NCI-H1105 (cell line): ENCODE measurements at places on chromosomes 5 and 9.

- DNase-seq, result no peak
Measured at GRCh38 chr5:31375999-31376720, 155.7 kb downstream of the DROSHA start.

GRCh38 chr9:98726735-98727134, 18.0 kb upstream of the GABBR2 start:
- no peak for DNase-seq

GRCh38 chr5:40634154-40634553, 45.6 kb upstream of the PTGER4 start:
- DNase-seq, result no peak

DNA sequence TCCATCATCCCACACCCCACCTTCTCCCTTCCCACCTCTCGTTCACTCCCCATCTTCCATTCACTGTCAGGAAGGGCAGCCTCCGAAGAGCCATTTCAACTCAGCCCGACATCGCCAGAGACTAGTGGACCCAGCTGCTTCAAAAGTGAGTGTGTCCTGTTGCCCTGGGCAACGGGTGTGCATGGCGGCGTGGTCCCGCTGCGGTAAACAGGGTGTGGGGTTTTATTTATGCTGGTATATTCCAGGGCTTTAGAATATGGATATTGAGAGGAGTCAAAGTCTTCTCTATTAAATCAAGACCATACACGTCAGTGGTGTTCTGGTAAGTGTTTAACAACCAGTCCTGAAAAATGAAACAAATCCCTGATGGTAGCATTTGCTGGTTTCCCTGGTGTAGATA, 274.5 kb downstream of the MAST4 start:
- no peak for DNase-seq

DNA sequence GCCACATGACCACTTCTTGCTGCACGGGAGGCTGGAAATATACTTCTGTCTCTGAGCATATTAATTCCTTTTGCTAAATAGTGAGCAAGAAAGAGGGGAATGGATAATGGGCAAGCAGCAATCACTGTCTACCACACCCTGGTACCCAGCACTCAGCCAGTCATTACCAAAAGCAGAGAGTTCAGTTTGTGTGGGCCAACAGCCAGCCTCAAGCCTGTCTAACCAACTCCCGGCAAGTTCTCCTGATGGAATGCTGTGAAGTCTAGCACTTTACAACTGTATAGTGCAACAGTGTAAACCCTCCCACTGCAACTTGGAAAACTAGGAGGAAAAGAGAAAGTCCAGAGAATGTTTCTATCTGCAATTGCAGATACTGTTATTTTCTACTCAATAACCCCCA, 47.8 kb downstream of the PLK2 start:
- no peak for DNase-seq

GRCh38 chr5:151632941-151633340, 41.8 kb upstream of the FAT2 start:
- DNase-seq, result no peak
